ENCODE measurements at places on chromosomes 5 and 9.
A peak's percentile ranks its signal among the peaks of the same experiment; 100 is the strongest.

DNA sequence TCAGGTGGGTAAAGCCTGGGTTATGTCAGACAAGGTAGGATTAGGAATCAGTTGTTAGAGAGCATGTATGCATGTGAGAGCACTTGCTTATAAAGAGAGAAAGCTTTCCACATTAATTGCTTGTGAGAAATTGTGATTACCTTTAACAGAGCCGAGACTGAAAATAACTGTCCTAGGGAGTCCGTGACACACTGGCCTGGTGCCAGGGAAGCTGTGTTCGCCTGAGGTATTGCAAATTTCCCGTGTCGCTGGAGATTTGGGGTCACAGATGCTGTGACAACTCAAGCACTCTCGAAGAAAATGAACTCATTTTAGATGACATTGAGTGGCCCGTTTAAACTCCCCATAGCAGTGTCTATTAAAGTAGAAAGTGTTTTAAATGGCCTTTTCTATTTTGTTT is 9.6 kb downstream of the SLC1A1 start:
- DNase-seq, result no peak

DNA sequence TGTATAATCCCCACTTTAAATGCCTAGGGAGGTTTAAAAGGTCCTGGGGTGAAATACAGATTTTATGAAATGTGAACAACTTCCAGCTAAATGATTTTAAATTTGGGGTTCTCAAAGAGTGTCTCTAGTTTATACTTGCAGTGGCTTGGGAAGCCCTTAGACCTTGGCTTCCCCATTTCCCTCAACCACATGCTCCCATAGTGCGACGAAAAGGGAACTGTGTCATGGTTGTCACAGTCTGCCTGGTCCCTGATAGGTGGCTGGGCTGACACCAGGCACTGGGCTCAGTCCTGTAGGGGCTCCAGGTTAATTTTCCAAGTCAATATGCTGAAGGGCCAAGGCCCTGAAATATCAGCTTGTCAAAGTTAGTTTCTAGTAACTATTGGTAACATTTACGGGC is 10.4 kb upstream of the CXCL14 start:
- DNase-seq, result no peak

- no peak for DNase-seq
Measured at GRCh38 chr5:126369083-126369482, 54.1 kb upstream of the GRAMD2B start.

DNA sequence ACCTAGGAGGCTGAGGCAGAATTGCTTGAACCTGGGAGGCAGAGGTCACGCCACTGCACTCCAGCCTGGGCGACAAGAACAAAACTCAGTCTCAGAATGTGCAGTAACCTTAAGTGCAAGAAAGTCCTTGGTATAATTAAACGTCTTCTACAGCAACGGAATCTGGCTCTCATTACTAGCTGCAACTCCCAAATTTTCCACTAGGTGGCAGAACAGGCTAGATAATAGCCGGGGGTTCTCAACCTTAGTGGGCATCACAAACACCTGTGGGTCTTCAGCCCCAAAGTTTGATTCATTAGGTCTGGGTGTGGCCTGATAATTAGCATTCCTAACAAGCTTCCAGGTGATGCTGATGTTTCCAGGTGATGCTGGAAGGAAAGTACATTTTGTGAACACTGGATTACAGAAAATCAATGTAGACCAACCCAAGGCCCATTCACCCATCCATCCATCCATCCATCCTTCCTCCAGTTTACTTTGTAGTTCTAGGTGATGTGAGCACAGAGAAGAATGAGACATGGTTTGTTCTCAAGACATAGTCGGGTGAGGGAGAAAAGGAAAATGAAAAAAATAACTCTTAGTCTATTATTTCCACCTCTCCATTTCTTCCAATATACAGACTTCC is 37.3 kb downstream of the FBXW2 start:
- DNase-seq, result peak; percentile 45

DNA sequence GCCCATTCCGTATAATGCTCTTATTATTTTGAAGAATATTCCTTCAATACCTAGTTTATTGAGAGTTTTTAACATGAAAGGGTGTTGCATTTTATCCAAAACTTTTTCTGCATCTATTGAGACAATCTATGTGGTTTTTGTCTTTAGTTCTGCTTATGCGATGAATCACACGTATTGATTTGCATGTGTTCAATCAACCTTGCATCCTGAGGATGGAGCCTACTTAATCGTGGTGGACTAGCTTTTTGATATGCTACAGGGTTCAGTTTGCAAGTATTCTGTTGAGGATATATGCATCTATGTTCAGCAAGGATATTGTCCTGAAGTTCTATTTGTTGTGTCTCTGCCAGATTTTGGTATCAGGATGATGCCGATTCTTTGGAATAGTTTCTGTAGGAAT is 1070.3 kb upstream of the CDH18 start:
- DNase-seq, result no peak

DNA sequence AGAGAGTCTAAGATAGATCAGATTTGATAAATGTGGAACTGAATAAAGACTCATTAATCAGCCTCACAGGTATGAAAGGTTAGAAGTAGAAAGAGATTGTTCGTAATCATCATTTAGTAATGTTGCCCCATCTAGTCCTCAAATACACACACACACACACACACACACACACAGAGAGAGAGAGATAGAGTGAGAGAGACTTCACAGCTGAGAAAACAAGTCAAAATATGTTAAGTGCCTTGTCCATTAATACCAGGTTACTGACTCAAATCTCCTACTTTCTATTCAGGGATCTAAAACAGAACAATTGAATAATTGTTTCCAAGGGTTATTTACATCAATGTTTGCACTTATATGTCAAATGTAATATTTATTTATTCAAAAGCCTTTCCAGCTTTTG is 284.6 kb downstream of the MRPS30 start:
- no peak for DNase-seq

GRCh38 chr9:79196606-79197005 is 375.2 kb upstream of the TLE4 start:
- DNase-seq, result no peak

DNA sequence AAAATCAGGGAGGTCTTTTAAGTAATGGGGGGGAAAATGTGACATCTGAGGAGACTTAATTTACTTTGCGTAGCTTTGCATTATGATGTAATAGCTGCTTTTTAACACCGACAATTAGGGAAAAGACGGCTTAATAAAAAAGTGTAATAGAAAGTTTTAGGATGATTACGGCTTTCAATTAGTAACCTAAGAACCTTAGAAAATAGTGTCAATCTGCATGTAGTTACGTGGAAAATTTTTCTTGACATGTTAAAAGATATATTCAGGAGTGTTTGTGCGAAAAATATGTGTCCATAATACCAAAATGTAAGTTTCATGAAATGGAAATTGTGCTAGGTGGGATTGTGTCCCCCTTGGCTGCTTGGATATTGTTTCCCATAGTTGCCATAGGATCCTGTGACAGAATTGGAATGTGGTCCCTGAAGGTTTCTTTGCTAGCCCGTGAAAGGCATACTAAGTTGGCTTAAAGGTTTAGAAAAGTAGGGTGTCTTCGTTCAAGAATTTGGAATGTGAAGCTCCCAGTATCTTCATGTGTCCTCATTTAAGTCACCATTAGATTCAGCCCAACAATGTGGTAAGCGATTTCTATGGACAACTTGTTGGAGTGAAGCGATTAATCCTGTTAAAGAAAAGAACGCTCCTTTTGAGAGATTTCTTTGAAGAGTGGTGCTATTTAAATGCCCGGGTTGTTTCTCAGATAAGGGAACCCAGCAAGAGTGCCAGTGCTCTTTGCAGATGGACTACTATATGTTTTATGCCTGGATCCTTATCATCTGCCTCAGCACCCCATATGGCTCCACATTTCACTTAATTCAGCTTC is 2.0 kb downstream of the RGMB start:
- DNase-seq, result no peak

GRCh38 chr5:76625087-76625815 is 2.0 kb upstream of the F2RL2 start:
- DNase-seq, result no peak

- DNase-seq, result no peak
Measured at GRCh38 chr9:126475933-126476555, 137.7 kb upstream of the LMX1B start.

- DNase-seq, result no peak
Measured at GRCh38 chr5:72586788-72587530, 79.7 kb upstream of the ZNF366 start.

DNA sequence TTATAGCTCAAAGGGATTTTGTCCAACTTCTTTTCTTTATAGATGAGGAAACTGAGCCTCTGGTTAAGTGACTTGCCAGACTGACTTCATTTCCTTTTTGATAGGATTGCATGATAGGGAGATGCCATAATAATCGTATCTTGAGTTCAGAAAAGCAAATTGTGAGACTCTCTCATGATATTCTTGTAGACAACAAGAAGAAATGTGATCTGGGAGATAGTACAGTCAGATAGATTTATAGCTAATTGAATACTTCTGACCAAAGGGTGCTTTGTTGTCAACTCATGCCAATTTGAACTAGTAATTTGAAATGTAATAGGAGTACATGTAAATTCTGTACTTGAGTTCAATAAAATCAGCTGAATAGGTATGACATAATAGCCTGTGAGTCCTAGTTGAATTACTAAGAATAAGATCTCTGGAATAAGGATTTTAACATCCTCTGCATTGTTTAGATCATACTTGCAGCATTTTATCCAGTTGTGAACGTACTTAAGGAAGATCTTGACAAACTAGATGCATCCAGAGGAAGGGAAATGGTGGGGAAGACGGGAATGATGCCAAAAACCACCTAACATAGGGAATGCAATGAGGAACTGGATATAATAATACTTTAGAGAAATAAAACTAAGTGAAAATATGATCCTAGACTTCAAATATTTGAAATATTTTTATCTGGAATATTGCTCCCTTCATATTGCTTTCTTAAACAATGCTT is 25.5 kb downstream of the CWC27 start:
- no peak for DNase-seq

DNA sequence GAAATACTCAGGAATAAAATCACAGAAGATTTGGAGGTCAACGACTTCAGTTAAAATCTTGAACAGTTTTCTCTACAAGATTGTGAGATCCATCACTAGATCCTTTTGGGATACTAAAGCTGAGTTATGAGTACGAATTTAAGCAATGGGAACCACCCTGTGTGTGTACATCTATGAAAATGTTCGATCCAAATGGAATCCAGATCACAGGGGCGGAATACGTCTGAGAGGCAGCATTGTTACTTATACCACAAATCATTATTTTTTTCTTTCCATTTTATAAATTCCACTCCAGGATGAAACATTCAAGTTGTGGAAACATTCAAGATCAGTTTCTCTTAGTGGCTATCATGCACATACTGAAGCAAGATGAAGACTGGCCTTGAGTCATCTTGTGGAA is 239.3 kb upstream of the PAPPA start:
- DNase-seq, result no peak

DNA sequence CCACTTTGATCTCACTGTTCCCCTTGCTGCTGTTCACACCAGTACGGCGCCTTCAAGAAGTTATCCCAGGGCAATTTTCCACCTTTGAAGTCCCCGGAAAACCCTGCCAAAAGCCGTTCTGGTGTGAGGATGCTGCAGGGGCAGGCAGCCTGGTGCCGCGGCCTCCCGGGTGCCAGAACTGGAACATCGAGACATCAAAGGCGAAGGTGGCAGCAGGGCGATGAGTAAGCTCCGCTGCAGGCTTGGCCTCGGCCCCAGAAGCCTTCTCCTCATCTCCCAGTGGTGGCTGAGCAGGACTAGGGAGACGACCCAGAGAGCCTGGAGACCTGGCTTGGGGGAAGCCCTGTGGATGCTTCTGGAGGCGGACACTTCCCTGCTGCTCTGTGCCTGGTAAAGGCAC is 115.3 kb upstream of the MSX2 start:
- no peak for DNase-seq

- no peak for DNase-seq
Measured at GRCh38 chr9:121944711-121945191, 148.4 kb downstream of the TTLL11 start.

- no peak for DNase-seq
Measured at GRCh38 chr9:98809311-98810101, 2.0 kb downstream of the GALNT12 start.

- no peak for DNase-seq
Measured at GRCh38 chr9:86321373-86321772, 32.8 kb downstream of the TUT7 start.

- no peak for DNase-seq
Measured at GRCh38 chr9:34124926-34125325, 1.6 kb downstream of the DCAF12 start.

DNA sequence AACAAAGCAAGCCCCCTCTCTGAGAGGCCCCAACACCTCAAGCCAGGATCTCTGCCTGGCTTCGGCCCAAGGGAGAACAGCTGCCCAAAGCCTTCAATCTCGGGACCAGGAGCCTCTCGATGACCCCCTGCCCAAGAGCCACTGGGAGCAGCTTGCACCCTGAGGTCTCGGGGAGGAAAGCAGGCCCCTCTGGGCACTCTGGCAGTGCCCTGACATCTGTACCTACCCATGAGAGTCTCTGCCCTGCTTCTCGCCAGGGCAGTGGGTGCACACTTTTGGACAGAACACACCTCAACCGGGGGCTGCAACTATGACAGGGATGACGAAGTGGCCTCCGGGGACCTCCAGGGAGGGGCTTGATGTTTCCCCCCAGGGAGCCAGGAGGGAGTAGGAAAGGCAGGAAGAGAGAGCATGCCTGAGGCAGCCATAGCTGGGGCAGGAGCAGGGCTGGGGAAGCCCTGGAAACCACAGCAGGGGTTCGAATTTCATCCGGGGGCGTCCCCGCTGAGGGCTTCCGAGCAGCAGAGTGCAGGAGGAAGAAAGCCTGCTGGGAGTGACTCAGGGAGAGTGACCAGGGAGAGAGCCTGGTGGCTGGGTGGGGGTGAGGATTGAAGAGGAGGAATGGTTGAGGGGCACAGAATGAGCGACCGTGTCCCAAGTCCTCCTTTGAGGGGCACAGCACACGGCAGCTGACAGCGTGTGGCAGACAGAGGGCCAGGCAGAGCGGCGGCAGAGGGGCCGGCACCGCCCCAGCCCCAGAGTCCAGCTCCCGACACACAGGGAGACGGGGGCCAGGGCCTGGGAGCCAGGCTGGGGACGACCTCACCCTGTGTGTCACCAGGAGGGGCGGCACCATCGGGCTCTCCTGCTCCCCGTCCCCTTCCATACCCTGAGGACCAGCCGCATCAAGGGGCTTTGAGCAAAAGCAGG is 1.8 kb downstream of the LPCAT1 start:
- DNase-seq, result peak; percentile 19

GRCh38 chr5:56984445-56984844 is 32.5 kb upstream of the MIER3 start:
- DNase-seq, result no peak

DNA sequence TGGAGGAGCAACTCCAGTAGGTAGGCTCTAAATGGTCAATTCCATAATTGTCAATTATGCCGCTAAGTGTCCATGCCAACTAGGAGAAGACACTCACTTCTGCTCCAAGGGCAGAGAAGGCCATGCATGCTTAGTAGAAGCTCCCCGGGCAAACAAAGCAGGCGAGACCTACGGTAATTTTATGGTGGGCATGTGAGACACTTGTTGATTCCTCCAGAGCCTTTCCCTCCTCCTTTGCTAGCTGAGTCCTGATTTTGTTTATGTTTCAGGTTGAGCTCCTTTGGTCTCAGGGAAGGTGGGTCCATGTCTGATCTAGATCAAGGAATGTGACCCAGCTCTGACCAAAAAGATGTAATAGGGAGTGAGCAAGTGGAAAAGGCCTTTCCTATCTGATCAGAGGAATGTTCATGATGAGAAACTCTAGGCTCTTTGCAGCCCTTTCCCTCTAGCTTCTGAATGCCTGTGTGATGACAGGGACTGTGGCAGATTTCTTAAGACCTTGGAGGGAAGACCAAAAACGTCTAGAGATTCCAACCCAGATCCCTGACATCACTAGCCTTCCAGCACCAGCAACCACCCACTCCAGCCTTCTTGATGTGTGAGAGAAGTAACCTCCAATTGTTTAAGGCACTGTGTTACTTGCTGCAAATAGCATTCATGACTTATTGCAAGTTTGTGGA is 7.7 kb upstream of the CPEB4 start:
- DNase-seq, result no peak
